ENCODE measurements at places on chromosomes 12 and 14. TPM values are rescaled to one million over a fixed set of nuclear protein-coding genes. Genes with fewer than 3 reads are reported as not detected.

Gene ELK3
- total RNA-seq: 17.8 TPM

Gene C12orf60
- total RNA-seq: 1.0 TPM

Gene COX8C
- total RNA-seq: not detected

Gene GPRC5D
- total RNA-seq: not detected

Gene PSMA6
- total RNA-seq: 147 TPM
